ENCODE measurements at places on chromosomes 4 and X.

- DNase-seq, result no peak
Measured at GRCh38 chrX:21943460-21944135, 3.1 kb downstream of the SMS start.

DNA sequence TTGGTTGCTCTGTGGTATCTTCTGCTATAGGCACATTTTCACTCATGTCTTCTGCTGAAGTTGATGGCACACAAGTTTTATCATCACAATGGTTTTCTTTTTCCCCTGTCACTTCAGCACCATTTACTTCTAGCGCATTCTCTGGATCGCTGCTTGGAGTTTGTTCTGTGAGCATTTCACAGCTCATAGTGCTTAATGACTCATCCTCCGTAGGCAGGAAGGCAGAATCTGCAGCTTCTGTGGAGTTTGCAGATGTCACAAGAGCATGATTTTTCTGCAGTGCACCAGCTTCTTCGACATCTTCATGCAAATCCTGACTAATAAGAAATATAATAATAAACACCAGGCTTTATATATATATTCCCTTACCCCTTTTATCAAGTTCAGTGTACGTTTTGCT is 83.6 kb downstream of the CHM start:
- no peak for DNase-seq

DNA sequence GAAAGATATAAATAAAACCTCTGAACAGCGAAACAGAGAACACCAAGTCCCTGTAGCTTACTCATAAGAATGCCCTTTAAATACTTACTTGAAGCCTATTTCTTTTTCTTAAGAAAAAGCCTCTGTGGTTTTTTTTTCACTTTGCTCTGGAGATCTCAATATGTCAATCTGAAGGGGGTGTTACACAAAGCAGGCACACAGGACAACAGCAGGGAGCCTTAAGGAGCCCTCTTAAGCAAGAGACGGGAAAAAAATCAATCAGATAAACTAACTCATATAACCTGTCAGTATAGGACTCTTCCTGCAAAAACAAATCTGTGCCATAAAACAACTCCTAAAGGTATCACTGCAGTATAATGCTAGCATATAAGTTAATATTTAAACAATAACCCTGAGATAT is 611.1 kb upstream of the ATOH1 start:
- DNase-seq, result no peak

DNA sequence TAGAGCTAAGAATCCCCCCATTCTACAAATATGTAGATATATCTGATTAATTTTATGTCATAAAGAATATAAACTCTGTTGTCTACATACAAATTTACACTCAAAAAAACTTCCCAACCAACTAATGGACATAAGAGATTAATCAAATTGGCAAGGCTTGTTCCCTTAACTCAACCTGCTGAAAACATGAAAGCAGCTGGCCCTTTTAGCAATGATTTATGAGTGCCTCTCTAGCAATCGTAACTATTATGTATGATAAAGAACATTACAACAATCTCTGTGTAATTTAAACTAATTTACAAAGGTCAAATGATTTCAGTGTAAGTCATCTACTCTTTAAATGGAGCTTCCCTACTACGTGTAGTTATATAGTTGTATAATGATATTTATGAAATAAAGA is 83.1 kb upstream of the FTHL17 start:
- no peak for DNase-seq

GRCh38 chrX:723781-724180 is 93.2 kb downstream of the SHOX start:
- DNase-seq, result no peak

- DNase-seq, result no peak
Measured at GRCh38 chrX:120090208-120090607, 12.7 kb upstream of the RHOXF2B start.

DNA sequence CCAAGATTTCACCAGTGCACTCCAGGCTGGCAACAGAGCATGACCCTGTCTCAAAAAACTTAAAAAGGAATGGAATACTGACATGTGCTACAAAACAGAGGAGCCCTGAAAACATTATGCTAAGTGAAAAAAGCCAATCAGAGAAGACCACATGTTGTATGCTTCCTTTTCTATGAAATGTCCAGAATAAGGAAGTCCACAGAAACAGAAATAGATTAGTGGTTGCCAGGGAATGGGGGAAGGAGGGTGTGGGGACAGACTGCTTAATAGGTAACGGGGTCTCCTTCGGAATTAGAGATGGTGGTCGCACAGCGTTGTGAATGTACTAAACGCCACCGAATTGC is 30.1 kb upstream of the KIAA0232 start:
- no peak for DNase-seq

DNA sequence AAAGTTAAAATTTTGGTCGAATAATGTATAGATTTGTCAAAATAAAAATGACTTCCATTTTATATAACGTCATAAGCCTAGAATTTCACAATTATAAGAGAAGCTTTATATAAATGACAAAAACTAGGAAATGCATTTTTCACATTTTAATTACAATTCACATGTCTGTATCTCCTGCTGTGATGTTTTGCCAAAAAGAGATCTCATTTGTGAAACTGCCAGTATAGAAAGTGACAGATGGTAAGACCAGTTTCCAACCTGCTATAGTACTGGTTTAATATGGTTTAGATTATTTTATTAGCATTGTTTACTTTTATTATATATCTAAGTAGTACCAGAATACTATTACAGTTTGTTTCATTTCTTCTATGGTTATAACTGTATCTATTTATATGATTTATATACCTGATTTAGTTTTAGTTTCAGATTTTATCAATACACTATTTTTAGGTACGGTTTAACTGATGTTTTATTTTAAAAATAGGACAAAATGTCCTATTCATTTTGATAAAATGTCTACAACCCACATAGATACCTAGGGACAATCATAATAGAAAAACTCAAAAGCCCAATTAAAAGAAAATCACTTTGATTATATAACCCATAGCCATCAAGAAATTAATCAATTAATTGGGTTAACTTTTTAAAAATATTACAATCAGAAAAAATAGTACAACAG is 5.4 kb upstream of the CCSER1 start:
- DNase-seq, result no peak

- DNase-seq, result no peak
Measured at GRCh38 chrX:115564243-115564642, 3.3 kb downstream of the PLS3 start.

DNA sequence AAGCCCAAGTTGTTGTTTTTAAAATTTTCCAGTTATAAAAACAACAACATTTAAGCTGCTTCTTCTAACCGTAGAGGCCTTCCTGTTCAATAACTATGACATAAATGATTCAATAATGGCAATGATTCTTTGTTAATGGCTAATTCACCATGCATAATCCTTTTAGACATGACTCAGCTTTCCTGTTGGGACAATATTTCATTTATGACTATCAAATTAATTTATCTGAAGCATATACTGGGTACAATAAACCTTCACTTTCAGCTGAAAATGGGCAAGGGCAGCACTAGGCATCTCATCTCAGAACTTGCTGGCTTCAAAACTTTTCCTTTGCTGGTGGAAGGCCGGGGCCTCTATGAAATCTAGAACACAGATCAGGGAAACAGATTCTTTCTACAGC is 38.9 kb downstream of the TBC1D9 start:
- no peak for DNase-seq

- DNase-seq, result no peak
Measured at GRCh38 chr4:126705266-126705665, 927.5 kb upstream of the INTU start.

- DNase-seq, result no peak
Measured at GRCh38 chr4:10272511-10272910, 155.9 kb upstream of the WDR1 start.

DNA sequence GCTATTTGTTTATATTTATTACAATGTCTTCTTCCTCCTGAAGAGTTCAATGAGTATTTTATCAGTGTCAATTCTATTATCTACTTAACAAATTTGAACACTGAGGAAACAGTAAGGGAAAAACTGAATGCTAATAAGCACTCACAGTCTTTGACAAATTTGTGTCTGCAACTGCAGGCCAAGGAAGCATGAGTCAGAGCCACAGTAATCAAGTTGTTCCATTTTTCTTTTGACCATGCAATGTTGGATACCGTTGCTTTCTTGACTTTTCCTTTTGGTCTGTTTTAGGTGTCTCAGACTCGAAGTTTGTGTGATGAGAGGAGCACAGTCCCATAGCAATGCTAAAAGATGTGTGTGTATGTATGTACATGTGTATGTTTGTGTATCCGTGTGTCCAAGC is 359.6 kb downstream of the IL1RAPL1 start:
- no peak for DNase-seq

- DNase-seq, result no peak
Measured at GRCh38 chrX:45598861-45599260, 398.2 kb upstream of the DIPK2B start.

GRCh38 chr4:8940792-8941491 is 69.3 kb upstream of the HMX1 start:
- DNase-seq, result no peak

- no peak for DNase-seq
Measured at GRCh38 chrX:8960957-8961468, 72.9 kb downstream of the FAM9B start.

DNA sequence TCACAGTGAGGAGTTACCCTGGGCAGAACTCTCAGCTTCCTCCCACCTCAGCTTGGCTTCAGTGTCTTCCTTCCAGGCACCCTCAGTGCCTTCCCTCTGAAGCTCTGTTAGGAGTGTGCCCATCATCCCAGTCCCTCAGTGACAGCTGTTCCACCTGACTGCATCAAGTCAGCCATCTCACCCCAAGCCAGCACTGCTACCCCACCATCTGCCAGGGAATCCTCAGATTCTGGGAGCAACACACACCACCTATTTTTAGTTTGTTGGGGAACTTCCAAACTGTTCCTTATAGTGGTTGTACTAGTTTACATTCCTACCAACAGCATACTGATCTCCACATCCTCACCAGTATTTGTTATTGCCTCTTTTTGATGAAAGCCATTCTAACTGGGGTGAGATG is 182.9 kb downstream of the RELL1 start:
- no peak for DNase-seq

- DNase-seq, result no peak
Measured at GRCh38 chr4:37864786-37865185, 26.1 kb upstream of the TBC1D1 start.

GRCh38 chr4:93317561-93317960 is 511.0 kb upstream of the ATOH1 start:
- DNase-seq, result no peak

DNA sequence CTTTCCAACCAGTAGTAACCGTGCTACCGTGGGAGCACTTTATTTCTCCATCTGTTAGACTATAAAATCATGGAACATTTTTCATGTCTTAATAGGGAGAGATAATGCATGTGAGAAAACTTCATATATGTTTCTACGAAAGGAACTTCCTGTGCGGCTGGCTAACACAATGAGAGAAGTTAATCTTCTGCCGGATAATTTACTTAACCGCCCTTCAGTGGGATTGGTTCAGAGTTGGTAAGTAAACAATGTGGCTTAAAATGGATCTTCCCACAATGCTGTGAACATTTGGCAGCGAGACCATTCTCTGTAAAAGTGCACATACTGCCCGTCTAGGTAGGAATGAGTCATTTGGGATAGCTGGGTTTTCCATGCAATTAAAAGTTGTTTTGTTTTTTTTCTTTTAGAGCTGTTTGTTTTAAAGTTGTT is 29.6 kb downstream of the PDK3 start:
- no peak for DNase-seq

GRCh38 chr4:156503119-156503518 is 468.5 kb downstream of the PDGFC start:
- DNase-seq, result no peak

DNA sequence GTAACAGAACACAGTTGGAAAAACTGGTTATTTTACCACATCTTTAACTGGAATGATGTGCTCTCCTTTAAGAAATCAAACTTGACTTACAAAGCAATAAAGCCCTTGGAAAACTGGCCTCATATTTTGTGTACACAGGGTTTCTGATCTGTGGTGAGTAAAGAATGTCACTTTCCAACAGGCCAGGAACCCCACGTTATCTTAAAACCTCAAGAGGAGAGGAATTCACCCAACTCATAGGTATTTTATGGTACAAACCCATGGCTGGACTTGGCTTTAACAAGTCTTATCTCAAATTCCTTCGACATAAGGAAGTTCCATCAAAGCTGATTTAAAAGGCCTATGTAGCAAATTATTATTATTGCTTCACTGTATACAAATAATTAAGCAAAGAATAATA is 1735.1 kb downstream of the PCDH7 start:
- no peak for DNase-seq

DNA sequence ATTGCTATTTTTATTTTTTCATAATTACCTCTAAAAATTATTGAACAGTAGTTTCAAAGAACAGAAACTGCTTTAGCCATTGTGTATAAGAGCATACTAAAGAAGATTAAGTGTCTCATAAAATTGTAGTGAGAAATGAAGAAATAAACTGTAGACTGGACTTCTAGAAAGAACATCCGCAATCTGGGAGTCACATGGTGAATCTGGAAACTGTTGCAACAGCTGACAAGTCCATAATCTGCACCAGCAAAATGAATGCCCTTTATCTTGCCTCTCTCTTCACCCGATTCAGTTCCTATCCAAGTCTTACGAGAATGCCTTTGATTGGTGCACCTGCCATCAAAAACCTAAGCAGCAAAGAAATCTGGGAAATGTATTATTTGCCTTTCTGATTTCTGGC is 312.9 kb downstream of the NAF1 start:
- no peak for DNase-seq

GRCh38 chrX:43655151-43656004 is 721 bp upstream of the MAOA start:
- peak; percentile 4 for DNase-seq

DNA sequence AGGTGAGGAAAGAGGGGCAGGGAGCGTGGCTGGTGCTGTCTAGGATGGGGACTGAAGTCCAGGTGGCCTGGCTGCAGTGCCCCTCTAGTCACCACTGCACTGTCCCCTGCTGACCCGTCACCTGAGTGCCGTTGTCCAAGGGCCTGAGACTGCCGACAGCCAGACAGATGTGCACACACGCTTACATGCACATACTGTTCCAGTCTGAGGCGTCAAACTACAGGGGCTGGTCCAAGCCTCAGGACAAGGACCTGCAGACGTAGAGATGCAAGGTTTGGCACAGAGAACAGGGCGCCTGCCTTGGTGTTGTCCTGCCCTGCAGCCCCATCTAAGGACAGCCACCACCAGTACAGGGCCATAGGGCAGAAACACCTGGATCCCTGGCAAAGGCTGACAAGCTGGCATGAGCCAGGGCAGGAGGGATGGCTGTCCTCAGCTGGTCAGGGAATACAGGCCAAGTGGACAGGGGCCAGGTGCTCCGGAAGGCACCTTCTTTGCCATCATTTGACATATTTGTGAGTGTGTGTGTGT is 1.7 kb downstream of the SLC2A9 start:
- no peak for DNase-seq
